NCI-H1092 (cell line): ENCODE measurements at places on chromosomes 16 and 17.

DNA sequence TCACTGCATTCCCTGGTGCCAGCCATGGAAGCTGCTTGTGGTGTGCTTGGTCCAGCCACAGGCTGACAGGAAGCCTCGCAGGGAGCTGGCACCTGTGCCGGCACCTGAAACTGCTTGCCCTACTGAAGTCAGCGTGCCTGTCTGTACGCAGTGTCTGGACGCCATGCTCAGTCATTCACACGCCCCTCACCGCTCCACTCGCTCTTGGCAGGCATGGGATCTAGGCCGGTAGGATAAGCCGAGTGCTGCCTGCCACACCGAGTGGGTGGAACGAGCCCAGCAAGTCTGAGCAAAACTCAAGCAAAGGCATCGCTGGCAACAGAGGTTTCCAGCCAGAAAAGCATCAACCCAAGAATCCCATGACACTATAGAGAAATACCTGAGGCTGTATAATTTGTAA is 350.6 kb downstream of the CDH11 start:
- DNase-seq, result no peak

GRCh38 chr17:50129728-50130558 is at the start of gene SAMD14:
Gene SAMD14, minus strand, starts transcription at chr17:50130160. Its CDS starts 5,201 bp downstream, at chr17:50124959.
- DNase-seq, result no peak

DNA sequence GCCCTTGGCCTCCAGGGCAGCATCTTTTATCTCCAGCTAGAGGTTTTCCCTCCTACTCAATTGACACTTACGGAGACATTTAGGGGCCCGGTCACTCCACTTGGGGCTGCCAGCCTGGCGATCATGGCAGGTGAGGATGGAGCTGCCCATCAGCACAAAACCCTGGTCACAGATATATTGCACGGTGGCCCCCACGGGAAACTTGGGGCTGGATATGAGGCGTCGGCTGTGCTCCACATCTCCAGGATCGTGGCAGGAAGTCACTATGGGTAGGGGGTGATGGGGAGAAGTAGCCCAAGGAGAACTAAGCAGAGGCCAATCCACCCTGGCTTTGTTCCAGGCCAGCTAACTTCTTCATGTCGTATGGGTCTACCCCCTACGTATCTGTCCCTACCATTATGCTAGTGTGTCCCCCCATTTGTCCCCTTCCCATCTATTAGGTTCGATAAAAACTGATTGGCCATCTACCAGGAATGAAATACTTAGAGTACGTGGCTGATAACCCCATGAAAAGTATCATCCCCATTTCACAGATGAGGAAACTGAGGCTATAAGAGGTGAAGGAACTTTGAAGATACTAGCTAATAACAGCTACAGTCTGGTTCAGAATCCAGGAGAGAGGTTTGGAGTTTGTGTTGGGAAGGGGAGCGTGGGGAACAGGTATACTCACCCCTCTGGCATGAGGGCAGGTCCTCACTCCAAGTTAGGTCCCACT is 6.1 kb upstream of the PHF12 start:
- DNase-seq, result no peak

GRCh38 chr16:88086571-88087516 is 135.6 kb downstream of the BANP start:
- DNase-seq, result no peak

- no peak for DNase-seq
These were observed 109.6 kb upstream of the GOT2 start for GRCh38 chr16:58843675-58844074.

GRCh38 chr16:27291722-27292240 is 22.0 kb upstream of the IL4R start:
- no peak for DNase-seq

GRCh38 chr17:28897769-28898526 is 415 bp upstream of the FLOT2 start:
- DNase-seq, result no peak

- peak; percentile 49 for DNase-seq
These were observed 6.9 kb upstream of the CES3 start for GRCh38 chr16:66954097-66954659.

DNA sequence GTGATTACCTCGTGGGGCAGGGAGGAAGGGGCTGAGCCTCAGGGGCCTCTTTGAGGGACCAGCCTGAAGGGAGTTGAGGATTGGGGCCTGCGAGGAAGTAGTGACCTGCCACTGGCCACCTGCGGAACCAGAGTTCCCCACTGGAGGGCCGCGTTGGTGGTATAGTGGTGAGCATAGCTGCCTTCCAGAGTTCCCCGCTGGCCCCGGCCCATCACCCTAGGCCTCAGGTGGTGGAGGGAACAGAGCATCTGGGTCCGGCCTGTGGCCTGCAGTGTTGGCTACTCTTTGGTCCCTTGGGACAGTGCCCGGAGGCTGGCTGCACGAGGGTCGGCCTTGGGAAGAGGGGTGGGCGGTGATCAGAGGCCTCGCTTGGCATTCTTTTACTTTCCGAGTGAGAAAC is 20.5 kb downstream of the MGAT5B start:
- no peak for DNase-seq

- no peak for DNase-seq
These were observed 3.7 kb upstream of the PER1 start for GRCh38 chr17:8155996-8156245.

- DNase-seq, result no peak
These were observed 22.6 kb downstream of the MXRA7 start for GRCh38 chr17:76688165-76688622.

DNA sequence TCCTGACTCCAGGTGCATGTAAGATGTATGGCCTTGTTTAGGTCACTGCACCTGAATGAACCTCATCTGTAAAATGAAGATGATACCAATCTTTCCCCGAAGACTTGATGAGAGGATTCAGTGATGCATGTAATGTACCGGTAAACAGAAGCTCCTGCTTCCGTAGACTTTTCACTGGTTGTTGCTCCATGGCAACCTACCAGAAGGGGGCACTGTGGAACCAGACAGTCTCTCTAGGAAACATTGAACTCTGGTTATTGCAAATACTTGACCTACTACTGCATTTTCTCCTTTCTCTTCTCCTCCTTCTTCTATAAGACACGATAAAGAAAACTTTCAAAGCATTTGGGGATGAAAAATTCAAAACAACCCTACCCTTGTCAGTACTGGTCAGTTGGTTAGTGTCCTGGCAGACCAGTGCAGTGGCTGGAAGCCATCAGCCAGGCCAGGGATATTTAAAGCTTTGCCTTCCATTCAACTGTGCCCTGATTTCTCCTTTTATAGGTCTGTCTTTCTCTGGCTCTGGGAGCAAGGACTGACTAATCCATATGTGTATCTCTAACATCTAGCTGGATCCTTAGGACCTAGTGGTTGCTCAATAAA is 667.4 kb upstream of the SALL1 start:
- peak; percentile 13 for DNase-seq

DNA sequence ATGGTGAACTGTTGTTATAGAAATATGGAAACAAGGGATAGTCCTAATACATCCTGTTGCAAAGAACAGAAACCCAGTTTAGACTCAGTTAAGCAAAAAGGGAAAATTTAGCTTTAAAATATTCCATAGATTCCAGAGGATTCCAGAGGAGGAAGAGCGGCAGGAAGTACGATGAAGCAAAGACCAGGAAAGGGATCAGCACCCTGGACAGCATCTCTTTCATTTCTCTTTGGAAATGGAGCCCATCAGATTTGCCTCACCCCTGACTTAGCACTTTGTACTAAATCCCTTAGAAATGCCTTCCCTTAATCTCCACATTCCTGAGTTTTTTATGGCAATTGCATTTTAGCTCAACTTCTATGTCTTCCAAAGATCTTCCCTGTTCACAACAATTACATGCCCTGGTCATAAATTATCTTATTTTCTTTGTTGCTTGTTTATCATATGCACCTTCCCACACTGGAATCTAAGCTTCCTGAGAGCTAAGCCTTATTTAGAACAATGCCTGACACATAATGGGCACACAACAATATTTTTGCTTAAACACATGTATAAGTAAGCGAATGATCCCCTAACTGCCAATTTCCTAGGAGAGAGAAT is 150.0 kb upstream of the RBFOX1 start:
- DNase-seq, result no peak

DNA sequence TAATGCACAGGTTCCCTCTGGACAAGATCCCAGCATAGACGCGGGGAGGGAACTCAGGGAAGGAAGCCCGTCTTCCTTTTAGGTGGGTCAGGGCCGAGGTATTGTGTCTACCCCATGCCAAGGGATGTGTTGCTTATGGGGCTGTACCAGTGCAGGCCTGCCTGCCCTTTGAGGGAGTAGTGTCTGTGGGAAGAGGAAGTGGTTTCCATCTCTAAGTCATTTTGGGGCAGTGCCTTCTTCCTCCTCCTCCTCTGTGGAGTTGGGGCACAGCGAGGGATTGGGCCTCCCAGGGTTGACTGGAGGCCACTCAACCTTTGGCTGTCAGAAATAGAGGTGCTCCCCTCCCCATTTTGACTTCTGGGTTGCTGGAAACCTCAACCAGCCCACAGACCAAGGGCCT is 26.5 kb downstream of the GJD3 start:
- DNase-seq, result no peak
